ENCODE measurements at places on chromosomes 3 and 15.

DNA sequence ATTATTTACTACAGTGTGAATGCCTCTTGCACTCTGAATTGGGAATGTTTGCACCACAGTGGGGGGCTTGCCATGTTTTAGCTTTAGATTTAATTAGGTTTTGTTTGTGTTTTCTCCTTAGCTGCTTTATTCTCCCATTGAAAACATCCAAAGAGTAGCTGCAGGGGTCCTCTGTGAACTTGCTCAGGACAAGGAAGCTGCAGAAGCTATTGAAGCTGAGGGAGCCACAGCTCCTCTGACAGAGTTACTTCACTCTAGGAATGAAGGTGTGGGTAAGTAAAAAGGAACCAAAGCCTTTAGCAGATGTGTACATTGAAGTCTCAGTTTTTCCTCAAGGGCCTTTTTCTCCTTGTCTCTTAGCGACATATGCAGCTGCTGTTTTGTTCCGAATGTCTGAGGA is 36.9 kb downstream of the CTNNB1 start:
- no peak for DNase-seq

DNA sequence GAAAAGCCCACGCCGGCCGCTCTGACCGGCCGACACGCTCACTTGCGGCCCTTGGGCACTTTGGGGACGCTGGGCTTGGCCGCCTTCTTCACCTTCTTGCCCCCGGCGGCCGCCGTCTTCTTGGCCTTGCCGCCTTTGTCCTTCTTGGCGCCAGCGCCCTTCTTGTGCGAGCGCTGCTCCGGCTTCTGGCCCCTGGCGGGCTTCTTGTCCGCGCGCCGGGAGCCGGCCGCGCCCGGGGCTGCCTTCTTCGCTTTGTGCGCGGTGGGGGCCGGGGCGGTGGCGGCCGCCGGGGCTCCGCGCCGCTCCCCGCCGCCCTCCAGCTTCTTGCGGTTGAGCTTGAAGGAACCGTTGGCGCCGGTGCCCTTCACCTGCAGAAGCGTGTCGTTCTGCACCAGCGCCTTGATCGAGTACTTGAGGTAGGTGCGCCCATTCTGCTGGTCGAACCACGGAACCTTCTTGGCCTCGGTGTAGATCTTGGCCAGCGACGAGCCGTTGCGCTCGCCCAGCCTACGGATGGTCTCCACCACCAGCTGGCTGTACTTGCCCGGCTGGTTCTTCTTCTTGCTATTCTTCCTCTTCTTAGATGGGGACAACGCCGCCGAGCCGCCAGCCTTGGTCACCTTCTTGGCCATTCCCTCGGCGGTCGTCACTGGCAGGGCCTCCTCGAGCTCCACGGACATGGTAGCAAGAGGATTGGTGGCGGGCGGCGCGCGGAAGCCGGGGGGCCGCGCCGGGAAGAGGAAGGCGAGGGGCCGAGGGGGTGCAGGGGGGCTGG is 36.7 kb downstream of the HMCES start:
- DNase-seq, result no peak

DNA sequence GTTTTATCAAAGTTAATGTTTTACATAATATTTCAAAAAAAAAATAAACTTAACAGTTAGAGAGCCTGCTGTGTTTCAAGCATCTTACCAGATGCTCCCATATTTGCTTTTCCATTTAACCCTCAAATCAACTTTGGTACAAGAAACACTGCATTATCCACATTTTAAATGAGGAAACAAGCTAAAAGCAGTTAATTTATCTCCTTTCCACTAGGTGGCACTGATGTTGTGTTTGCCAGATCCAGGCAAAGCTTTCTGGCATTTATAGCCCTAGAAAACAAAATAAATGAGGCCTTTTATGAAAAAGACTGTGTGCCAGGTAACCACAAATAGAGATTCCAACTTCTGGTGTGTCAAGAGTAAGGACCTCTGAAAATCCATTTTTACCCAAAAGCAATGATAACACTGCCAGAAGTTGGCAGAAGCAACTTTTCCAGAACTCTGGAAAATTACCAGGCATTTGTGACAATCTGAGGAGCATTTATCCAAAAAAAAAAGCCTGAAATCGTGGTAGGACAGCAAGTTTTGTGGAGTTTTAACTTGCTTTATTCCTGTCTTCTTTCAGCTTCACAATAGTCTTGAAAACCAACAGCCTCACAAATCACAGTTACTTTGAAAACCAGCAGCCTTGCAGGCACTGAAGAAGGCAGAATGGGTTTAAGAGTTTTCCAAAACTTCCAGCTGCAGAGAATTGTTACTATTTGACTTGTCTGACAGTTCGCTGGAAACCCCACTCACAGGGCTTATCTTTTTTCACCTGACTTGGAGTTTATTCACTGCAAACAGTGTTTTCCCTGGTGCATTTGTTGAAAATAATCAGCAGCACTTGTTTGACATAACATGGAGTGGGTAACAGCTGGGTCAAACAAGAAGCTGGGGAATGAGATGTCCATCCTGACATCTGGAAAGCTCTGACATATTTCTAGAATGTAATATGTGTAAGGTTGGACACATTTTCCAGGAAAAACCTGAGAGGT is 9.2 kb downstream of the FAM162A start:
- DNase-seq, result no peak

DNA sequence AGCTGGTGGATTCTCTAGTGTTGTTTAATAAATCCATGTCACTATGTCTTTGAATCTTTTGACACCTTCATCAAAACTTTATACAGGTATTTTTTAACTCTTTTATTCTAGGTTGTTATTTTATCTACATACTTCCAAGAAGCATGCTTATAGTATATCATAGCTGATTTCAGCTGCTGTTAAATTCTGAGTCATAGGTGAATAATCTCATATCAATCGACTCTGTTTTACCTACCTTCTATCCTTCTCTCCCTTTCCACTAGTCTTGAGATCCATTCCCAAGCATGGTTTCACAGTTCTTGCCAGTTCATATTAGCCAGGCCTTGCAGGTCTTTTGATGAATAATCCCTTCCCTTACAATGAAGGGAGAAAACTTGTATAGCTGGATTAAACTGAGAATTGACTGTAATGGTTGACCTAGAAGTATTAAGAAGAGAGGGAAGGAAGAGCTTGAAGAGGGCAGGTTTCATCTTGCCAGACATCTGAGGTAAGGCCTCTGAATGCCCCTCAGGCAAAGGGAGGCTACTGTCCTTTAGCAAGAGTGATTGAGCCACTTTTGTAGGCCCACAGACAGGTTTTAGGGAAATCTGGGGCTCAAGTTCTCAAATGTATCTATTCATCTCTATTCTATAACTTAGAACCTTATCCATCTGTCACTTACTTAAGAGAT is 146.4 kb downstream of the EPHA6 start:
- no peak for DNase-seq

GRCh38 chr3:138434276-138434874 is at the start of gene ESYT3:
ESYT3 (plus strand) TSS chr3:138434616; CDS start chr3:138434799, 183 bp downstream.
- peak; percentile 55 for DNase-seq

- no peak for DNase-seq
Measured at GRCh38 chr3:3086239-3086638, 23.9 kb downstream of the IL5RA start.

DNA sequence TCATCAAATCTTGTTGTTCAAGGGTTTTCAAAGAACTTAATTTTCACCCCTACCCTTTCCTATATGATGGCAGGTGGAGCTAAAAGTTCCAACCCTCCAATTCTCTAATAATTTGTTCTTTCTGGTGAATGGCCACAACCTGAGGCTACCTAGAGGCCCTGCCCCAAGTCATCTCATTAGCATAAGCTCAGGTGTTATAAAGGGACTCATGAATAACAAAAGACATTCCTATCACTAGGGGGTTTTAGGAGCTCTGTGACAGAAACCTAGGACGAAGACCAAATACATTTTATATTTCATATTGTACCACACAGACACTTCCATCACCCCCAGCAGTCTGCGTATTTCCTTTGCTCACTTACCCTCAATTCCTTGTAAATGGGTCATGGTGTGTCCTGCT is 483.6 kb upstream of the EPHA6 start:
- no peak for DNase-seq

GRCh38 chr3:5431811-5432378 is 244.4 kb downstream of the EDEM1 start:
- no peak for DNase-seq

DNA sequence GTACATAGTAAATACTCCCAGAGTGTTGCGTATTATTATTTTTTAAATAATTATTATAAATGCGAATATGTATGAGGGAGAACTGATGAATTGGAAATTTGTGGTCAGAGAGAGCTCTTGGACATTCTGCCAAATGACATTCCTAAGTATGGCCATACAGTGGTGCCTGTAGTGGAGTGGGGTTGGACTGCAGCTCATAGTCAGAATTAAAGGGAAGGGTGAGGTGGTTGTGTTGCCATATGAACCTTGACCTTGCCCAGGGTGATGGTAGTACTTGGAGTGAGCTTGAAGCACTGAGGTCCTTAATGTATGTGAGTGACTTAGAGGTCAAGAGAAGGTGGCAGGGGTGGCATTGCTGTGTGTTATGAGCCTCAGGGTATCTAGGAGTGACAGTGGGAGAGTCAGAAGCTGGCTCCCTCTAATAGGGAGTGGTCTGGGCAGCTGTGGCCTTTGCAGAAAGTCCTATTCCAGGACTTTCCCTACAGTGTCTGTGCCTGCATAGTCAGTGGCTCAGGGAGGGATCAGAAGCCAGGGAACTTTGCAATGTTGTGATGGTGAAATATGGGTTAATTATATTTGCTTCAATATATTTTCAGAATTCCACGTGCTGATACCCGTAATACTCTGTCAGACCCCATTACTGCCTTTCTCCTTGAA is 26.2 kb downstream of the PDE8A start:
- no peak for DNase-seq

- DNase-seq, result no peak
Measured at GRCh38 chr15:25497934-25498333, 59.1 kb upstream of the UBE3A start.

- peak; percentile 8 for DNase-seq
Measured at GRCh38 chr15:59105854-59106253, 908 bp downstream of the CCNB2 start.

GRCh38 chr3:119362010-119362409 is 67.8 kb downstream of the ARHGAP31 start:
- no peak for DNase-seq

DNA sequence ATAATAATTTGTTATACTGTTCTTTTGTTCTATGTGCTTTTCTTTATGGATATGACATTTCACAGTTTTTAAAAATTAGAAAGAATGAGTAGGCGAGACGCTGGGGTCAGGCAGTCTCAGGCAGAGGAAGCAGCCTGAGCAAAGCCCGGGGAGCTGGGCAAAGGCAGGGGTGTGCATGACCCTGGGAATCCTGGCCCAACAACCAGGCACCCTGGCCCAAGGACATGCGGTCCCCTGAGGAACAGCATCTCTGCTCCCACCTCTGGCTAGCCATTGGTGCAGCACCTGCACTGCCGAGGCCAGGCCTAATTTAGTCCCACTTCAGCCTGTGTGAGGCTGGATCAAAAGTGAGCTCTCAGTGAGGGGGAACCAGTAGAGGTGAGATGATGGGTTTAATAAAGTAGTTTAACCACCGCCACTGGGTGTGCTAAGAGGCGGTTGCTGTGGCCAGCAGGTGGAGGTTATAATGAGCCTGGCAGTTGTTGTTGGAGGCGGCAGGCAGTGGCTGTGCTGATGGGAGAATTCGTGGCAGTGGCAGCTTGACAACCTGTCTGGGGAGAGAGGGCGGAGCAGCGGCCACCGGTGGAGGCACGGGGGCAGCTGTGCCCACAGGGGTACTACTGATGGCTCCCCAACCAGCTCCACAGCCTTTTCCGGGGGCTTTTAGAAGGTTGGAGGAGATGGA is 41.5 kb downstream of the PRKCD start:
- no peak for DNase-seq

GRCh38 chr15:63605816-63606215 is 8.6 kb downstream of the FBXL22 start:
- no peak for DNase-seq

DNA sequence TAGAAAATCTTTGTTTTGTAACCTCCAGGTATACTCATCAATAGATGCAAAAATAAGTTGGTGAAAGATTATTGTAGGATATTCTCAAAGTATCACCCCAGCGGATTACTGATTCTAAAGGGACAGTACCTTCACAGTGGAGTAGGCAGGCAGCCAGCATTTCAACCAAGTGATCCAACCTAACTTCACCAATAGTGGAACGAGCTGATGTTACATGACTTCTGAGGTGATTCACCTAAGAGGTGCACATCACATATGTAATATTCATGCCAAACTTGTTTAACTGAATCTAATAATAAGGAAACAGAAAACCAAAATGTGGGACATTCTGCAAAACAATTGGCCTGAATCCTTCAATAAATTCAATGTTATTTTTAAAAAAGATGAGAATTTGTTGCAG is 14.3 kb downstream of the MYZAP start:
- no peak for DNase-seq

DNA sequence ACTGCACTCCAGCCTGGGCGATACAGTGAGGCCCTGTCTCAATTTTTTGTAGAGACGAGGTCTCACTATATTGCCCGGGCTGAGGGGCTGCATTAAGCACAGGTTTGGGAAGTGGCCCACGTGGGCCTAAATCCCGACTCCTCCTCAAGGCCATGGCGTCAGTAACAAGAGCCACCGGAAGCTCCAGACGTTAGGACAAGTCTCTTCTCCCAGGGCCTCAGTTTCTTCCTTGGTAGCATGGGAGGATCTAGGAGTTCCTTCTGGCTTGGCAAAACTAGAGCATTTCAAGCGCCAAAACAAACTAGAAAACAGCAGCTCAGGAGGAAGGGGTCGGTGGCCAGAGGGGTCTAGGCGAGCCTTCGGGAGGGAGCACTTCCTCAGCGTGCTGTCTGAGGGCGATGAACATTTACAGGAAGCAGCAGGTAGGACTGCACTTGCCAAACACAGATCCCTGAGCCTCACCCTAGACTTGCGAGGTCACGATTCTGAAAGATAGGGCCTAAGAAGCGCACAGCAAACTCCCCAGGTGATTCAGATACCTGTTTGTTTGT is 536 bp downstream of the SNAPC5 start:
- DNase-seq, result no peak

GRCh38 chr15:49023354-49023753 is 22.9 kb downstream of the SECISBP2L start:
- no peak for DNase-seq

DNA sequence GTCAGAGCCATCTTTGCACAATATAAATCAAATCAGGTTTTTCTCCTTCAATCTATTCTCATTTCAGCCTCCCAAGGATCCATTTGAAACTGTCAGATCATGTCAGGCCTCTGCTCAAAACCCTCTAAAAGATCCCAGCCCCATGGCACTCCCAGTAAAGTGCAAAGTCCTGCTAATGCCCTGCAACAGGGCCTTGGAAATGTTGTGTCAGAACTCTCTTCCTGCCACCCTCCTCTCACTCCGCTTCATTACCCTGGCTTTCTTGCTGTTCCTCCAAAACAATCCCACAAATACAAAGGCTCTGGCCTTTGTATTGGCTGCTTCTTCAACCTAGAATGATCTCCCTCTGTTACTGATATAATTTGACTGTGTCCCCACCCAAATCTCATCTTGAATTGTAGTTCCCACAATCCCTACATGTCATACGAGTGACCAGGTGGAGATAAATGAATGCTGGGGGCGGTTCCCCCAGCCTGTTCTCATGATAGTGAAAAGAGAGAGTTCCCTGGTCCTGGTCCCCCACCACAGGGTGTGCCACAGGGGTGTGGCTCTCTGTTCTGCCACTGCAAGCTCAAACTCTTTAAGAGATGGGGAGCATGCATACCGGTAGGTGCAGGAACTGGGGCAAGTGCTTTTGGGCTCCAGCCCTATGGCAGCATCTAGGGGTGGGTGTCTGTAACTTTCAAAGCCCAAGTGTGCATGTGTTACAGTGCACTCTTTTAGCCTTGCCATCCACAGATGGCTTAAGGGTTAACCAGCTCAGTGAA is 22.9 kb upstream of the TRA2B start:
- no peak for DNase-seq

- peak; percentile 53 for DNase-seq
Measured at GRCh38 chr3:112582244-112582874, 20.5 kb downstream of the SLC35A5 start.

GRCh38 chr15:58077427-58077826 is 11.9 kb upstream of the ALDH1A2 start:
- DNase-seq, result no peak

Measured in muscle of arm (tissue), 14 donors.